ENCODE measurements at places on chromosomes 16 and 17.

DNA sequence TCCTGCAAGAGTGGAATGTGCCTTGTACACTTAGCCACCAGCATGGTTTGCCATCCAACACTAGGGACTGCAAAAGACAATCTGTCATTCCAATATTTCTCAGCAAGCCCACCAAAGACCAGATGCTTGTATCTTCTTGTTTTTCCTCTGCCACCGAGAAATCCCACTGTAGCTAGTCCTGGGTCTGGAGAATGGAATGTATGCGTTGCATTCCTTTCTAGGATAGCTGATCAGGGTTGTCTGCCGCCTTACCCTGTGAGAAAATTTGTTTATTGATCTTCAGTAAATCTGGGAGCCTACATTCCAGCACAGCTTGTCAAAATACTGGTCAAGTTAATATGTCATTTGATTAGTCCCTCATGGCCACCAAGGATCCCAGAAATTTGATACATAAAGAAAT, 28.1 kb upstream of the ADAMTS18 start:
- DNase-seq: no peak

GRCh38 chr17:4476511-4477070, 22.1 kb upstream of the SPNS2 start:
- no peak for DNase-seq

- no peak for DNase-seq
Observed at GRCh38 chr16:84918006-84918909, 93.1 kb downstream of the ZDHHC7 start.

GRCh38 chr16:86467490-86467889, 42.8 kb upstream of the FOXF1 start:
- DNase-seq: no peak

GRCh38 chr16:81879625-81880024, 100.5 kb downstream of the PLCG2 start:
- peak; percentile 19 for DNase-seq

- no peak for DNase-seq
Observed at GRCh38 chr17:82687375-82687861, 11.1 kb downstream of the RAB40B start.

DNA sequence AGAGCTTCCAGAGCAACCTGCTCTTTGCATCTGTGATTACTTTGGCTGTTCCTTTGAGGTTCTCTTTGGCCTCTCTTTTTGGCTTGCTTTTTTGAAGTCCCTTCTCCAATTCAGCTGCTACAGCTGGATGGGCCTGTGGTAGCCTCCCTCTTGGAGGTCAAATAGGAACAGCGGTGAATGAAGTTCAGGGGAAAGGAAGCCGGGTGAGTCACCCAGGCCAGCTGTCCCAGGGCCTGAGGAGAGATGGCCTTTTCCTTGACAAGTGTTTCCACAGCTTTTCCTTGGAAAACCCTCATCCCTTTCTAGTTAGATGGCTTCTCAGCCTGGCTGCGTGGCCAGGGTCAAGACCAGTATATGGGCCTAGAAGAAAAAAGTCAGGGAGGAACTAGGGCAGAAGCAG, 103.1 kb downstream of the STX8 start:
- DNase-seq: no peak

- DNase-seq: no peak
Observed at GRCh38 chr16:23333831-23334456, 31.8 kb downstream of the SCNN1B start.

DNA sequence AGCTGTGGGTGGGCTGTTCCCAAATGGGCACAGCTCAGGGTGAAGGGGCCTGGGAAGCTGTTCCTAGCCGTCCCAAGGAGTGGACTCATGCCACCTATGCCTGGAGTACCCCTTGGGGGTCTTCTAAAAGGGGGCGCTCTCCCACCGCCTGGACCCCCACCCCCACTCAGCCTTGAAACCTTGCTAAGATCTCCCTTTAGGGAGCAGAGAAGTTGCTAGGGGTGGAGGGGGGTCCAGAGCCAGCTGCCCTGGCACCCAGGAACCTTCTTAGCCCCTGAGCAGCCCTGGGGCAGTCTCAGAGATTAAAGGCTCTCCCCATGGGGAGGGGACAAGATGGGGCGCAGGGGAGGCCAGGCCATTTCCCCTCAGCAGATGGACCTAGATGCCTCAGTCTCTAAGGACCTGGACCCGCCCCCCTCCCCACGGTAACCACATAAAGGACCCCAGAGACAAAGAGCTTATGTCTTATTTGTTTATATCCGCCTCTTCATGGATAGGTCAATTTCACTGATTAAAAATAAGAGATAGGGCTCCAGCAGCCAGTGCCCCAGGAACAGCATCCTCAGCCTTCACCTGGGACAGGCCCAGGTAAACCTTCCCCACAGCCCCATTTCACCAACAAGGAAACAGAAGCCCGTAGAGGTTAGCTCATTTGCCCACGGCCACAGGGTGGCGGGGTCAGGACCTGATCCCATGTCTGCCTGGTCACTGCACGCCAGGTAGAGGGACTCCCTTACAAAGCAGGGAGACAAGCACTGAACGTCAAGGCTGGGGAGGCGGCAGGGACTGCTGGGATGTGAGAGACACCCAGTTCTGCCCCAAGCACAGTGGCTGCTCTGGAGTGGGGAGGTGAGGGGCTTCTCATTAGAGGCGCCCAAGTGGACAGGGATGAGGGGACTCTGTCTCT, 3.4 kb downstream of the MTSS2 start:
- DNase-seq: no peak

DNA sequence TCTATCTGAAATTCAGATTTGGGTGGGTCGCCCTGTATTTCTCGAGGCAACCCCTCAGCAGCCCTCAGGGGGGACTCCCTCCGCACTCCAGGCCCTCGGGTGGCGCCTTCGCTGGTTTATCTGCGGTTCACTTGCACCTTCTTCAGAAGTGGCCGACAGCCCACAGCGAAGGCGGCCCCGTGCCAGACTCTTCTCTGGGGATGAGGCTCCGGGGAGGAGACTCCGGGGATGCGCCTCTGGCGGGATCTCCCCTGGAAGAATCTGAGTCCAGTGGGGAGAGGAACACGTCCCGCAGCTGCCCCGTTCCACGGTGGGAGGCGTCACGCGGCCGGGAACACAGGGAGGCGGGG, 63.9 kb upstream of the DNAJA2 start:
- no peak for DNase-seq

GRCh38 chr16:71542377-71542776, 16.2 kb downstream of the CHST4 start:
- peak; percentile 77 for DNase-seq
